ENCODE measurements at places on chromosomes 4 and X.

GRCh38 chr4:157242871-157243270 is 22.3 kb downstream of the GRIA2 start:
- no peak for DNase-seq

DNA sequence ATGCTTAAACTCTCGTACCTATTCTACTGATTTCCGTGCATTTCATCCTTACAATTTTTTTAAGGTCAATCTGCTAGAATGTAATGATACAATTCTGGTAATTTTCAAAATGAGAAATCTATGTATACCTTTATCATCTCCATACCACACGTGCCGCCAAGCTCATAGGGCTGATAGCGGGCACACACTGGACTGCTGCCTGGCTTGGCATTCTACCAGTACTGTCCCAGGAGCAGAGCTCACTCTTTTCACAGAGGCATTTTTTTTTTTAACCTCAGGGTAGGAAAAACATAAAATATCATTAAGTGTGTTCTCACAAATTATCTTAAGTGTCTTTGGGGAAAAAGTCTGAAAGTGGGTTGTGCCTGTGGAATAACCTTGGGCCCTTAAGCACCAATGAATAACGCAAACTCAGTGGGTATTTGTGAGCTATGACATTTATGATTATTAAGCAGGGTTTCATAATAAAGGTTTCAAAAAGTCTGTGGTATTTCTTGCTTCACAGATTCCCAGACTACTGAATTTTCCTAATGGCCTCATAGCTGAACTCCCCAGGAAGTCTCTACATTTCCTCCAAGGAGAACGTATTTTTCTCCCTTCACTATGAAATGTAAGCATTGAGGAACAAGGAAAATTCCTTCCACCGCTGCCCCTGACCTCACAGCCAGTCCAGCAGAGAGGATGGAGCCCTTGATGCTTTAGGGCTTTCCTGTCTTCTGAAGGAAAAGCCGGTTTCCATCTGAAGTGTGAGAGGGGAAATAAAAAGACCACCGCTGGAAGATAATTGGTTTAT is 125.2 kb downstream of the ELOVL6 start:
- no peak for DNase-seq

- DNase-seq: no peak
Measured at GRCh38 chr4:10015140-10015753, 6.0 kb downstream of the SLC2A9 start.

DNA sequence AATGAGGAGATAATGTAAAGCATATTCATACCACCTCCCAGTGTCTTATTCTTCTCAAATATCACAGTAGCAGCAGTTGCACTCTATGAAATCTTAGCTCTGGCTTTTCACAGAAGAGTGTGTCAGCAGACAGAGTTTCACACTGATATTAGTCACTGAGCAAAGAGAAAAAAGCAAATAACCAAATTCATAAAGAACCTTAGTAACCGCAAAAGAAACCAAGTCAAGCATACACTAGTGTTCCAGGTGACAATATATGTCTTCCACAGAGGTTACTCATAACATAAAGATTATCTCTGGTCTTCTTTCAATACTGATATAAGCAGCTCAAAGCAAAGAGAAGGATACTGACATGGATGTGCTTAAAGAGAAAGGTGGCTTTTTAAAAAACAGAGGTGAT is 181.7 kb upstream of the EDNRA start:
- DNase-seq: no peak

- no peak for DNase-seq
Measured at GRCh38 chr4:153481478-153481877, 15.3 kb downstream of the TMEM131L start.

- no peak for DNase-seq
Measured at GRCh38 chrX:12741416-12741815, 49.8 kb upstream of the PRPS2 start.
